ENCODE measurements at places on chromosomes 12 and 14. TPM values are rescaled to one million over a fixed set of nuclear protein-coding genes. Genes with fewer than 3 reads are reported as not detected.

Gene COPZ1
- polyA plus RNA-seq: 236 TPM

Gene SPPL3
- 102 TPM for polyA plus RNA-seq

Gene SOS2
- polyA plus RNA-seq: 43.0 TPM

DNA sequence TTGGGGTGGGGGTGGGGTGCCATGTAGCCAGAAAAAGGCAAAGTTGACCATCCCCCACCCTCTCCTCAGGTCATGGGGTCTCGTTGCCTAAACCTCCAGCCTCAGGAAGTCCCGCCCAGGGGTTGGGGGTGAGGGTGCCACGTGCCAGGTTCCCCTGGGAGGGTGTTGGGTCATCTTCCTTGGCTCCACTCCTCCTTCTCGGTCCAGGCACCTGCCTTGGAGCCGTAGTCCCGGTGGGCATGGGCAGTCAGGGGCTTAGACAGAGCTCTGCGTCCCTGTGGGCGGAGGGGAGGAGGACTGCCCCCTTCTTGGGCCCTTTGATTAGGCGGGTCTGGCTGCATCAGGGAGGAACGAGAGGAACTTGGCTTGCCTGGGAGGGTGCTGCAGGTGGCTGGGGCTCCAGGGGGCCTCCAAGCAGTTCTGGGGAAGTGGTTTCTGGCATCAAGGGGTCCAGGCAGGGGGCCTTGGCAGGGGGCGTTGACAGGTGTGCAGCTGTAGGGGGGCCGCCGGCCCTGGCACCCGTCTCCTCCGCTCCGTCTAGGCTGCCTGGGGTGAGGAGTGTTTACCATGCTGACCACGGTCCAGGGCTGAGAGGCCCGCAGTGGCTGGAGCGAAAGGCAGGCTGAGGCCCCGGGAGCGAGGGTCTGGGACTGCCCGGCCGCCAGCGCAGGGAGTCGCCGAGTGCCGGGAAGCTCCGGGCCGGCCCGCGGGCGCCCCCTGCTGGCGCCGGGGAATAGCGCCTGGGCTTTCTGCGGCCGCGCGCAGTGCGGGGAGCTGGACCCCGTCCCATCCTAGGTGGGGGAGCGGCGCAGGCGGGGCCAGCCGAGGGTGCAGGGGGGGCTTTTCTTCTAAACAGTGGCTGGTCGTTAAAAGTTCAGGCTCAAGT lies 7.9 kb downstream of the SETD1B start:
- no peak for DNase-seq

- DNase-seq: no peak
Observed at GRCh38 chr12:80659512-80660063, 47.8 kb upstream of the MYF6 start.

GRCh38 chr14:100408350-100409002 lies 85.3 kb downstream of the SLC25A47 start:
- no peak for DNase-seq

DNA sequence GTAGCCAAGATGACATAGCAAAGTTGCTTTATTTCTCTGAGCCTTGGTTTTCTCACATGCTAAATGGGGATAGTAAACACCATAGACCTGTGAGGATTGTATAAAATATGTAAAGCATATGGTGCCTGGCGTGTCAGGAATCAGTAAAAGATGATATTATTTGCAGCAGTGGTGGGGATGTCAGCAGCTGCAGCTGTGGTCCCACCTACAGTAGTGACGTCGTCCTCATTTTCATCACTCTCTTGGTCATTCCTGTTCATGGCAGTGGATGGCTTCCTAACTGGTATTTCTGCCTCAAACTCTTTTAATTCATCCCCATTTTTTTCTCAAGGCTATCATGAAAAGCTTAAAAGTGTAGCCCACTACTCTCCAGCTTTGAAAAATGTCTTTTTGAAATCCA lies 12.1 kb downstream of the BMAL2 start:
- no peak for DNase-seq
